ENCODE measurements at places on chromosomes 6 and 20.

- no peak for DNase-seq
- no peaks in the 10 kb centered on the region for H3K36me3 ChIP-seq
- peak overlapping the region; percentile 93 for H3K27ac ChIP-seq
- peaks cover 10% of the 10 kb centered on the region for H3K4me1 ChIP-seq
- peak overlapping the region; percentile 72 for H3K4me3 ChIP-seq
These were observed 627 bp upstream of the RPP21 start for GRCh38 chr6:30344191-30344867.

DNA sequence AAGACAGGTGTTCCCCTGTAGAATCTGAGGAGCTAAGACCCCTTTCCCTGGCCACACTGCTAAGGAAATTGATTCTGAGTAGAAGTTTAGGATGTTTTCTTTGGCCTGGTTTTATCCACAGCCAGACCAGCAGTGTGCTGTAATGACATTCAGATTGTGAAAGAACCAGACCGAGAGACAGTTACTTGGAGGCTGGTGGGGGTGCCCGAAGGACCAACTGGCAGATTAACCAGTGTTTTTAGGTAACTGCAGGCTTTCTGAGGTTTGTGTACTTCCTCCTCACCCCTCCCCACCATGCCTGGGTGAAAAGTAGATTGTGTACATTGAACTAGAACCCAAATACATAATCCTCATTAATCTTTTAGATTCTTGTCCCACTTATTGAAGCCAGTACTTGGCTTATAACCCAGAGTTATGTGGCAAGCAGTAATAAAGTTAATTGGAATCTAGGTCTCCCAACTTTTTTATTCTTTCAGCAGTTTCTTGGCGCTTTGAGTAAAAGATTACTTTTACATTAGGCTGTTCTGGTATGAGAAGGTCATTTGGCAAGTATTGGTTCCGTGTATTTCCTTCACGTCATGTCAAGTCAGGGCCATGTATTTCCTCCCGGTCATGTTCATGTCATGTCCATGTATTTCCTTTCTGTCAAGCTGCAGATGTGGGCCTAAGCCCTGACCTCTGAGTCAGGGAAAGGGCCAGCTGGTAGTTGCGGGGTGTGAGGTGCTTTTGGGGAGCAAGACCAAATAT, 93.7 kb downstream of the TCP11 start:
- DNase-seq = no peak
- H3K4me1 ChIP-seq = peaks cover 97% of the 10 kb centered on the region
- no peaks in the 10 kb centered on the region for H3K36me3 ChIP-seq
- peak overlapping the region; percentile 80 for H3K27ac ChIP-seq
- no peaks in the 10 kb centered on the region for H3K27me3 ChIP-seq

GRCh38 chr6:54440549-54440948, 132.3 kb downstream of the TINAG start:
- no peak overlapping the region for H3K27ac ChIP-seq
- DNase-seq = no peak
- H3K4me1 ChIP-seq = no peaks in the 10 kb centered on the region
- H3K4me3 ChIP-seq = no peak overlapping the region
- no peaks in the 10 kb centered on the region for H3K36me3 ChIP-seq
- H3K27me3 ChIP-seq = no peaks in the 10 kb centered on the region

DNA sequence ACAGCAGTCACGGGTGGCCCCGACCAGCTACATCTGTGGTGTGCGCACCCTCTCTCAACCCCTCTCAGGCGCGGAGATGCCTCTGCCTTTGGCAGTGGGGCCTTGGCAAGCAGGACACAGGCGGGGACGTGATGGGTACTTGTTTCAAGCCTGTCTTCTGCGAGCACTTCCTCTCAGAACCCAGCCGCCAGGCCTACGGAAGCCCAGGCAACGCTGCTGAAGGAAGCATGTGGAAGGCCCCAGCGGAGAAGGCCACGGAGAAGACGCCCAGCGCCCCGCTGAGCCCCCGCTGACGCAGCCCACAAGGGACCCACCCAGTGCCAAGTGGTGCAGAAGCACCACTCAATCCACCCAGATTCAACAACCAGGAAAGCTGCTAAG, 13.0 kb downstream of the SERPINB6 start:
- no peaks in the 10 kb centered on the region for H3K27me3 ChIP-seq
- H3K4me1 ChIP-seq = peaks cover 65% of the 10 kb centered on the region
- no peak for DNase-seq
- no peak overlapping the region for H3K4me3 ChIP-seq

DNA sequence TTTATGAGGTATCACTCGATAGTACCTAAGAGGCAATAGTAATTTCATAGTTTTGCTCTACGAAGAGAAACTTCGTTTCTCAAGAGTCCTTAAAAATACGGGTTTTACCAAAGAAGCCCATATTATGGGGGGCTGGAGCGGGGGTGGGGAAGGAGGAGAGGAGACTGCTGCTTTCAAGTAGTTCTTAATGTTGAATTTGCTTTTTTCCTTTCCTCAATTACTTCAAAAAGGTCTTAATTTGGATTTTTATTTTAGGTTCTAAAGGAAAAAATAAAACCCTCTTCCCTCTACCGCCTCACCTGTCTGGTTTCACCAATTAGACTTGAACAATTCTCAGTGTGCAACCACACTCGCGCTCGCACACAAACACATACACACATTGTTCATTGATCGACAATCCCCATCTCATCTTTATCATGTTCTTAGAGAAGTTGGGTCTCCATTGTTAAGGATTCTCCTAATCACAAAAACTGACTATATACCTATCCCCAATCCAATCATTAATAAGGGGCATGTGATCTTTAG, 97.2 kb downstream of the HFE start:
- H3K27ac ChIP-seq = peak overlapping the region; percentile 66
- H3K27me3 ChIP-seq = no peaks in the 10 kb centered on the region
- peaks cover 25% of the 10 kb centered on the region for H3K4me1 ChIP-seq
- peak overlapping the region; percentile 49 for H3K4me3 ChIP-seq

- no peaks in the 10 kb centered on the region for H3K4me1 ChIP-seq
- no peaks in the 10 kb centered on the region for H3K36me3 ChIP-seq
- no peaks in the 10 kb centered on the region for H3K27me3 ChIP-seq
- H3K4me3 ChIP-seq = no peak overlapping the region
These were observed 141.0 kb upstream of the NRSN1 start for GRCh38 chr6:23985015-23985414.

GRCh38 chr20:42261766-42262270, 643.6 kb upstream of the CHD6 start:
- peak; percentile 28 for DNase-seq
- no peaks in the 10 kb centered on the region for H3K4me1 ChIP-seq
- no peak overlapping the region for H3K4me3 ChIP-seq
- no peak overlapping the region for H3K27ac ChIP-seq
- no peaks in the 10 kb centered on the region for H3K27me3 ChIP-seq

All from vagina (tissue), 2 donors.